DMS153 (cell line): ENCODE measurements at places on chromosomes 2 and 18.

- DNase-seq = peak; percentile 80
Measured at GRCh38 chr2:14288016-14288415, 344.5 kb upstream of the LRATD1 start.

DNA sequence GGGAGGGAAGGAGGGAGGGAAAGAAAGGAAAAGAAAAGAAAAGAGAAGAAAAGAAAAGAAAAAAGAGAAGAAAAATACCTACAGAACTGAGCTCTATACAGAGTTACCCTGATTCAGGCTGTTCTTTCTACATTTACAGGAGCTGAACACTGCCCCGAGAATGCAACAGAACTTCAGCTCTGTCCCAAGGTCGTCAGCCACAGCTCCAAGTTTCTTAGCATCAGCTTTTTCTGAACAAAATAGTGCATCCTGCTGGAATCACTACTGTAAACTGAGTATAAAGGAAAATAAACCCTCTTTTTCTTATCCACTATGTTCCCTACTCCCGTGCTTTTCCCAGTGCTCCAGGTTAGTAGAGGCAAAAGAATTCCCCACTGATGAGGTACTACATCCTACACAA, 4.7 kb upstream of the PPP4R1 start:
- no peak for DNase-seq

GRCh38 chr2:181790716-181791649, 100.5 kb upstream of the ITPRID2 start:
- DNase-seq = no peak

GRCh38 chr18:49447810-49448745, 12.4 kb downstream of the DYM start:
- peak; percentile 38 for DNase-seq

- no peak for DNase-seq
Measured at GRCh38 chr2:208130712-208131110, 1.1 kb upstream of the CRYGC start.

DNA sequence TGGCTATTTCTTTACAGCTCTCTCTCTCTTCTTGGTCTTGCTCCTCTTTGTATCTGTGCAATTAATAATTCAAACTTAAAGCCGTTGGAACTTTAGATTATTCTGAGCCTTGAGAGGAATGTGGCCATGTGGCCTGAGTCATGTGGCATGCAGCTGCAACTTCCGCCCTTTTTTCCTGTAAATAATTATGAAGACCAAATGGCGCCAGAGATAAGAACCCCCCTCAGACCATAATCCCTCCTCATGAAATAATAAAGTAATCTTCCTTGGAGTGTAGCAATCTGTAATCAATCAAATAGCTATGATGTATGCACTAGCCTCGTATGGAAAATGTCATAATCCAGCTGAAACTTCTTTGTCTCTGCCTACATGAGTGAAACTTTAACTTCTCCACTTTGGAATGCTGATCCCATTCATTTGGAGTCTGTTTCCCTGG, 13.5 kb upstream of the TWSG1 start:
- DNase-seq = no peak

DNA sequence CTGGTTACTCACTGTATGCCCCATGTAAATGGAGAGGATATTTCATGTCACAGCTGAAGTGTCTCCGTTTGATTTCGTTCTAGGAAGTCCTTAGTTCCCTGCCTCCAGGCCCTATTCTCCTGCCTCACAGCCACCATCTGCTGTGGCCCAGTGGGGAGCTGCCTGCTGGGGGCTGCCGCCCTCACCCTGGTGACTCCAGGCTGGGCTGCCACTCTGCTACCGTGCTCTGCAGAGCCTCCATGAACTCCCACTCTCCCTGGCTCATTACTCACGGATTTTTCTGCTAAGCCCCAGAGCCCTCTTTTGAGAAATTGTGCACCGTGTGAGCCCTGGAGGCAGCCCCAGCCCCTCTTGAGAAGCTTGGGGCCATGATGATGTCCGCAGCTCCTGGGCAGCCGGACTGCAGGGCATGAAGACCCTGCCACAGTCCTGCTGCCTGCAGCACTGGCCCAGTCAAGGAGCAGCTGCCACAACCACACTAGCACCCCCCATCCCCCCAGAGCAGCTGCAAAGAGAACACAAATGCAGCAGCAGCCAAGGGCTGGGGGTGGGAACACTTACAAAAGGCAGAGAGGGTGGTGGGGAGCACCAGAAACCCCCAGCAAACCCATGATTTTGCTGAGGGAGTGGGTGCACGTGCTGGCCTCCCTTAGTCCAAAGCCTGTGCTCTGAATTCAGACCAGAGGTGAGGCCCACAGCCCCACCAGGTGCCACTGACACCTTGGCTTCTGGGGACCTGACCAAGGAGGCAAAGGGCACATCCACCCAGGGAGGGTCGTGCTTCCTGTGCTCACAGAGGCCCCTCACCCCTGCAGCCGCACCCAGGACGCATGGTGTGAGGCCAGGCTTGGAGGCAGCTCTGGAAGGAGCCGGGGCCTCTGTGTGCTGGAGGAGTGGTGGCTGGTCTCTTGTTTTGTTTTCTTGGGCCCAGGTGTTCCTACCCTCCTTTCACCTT, 270.2 kb upstream of the RAB6C start:
- DNase-seq = peak; percentile 3

GRCh38 chr2:181484851-181485637, 27.9 kb downstream of the ITGA4 start:
- no peak for DNase-seq

GRCh38 chr2:84160453-84160852, 298.6 kb downstream of the SUCLG1 start:
- DNase-seq = peak; percentile 95

DNA sequence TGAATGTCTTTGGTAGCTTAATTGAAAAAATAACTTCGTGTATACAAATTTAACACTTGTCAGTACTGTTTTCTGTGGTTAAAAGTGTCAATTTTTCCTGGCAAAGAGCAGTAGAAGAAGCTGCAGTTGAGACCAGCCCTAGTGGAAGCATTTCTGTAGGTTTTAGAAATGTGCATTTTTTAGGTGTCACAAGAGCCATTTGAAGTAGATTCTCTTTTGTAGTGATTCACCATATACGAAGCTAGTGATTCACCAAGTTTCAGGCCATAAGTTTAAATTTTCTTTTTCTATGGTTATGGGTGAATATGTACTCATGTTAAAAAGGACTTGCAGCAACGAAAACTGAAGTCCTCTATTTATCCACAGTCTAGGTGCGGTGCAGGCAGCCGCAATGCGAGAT, 4.2 kb downstream of the NABP1 start:
- no peak for DNase-seq

GRCh38 chr2:184304006-184304405, 294.3 kb upstream of the ZNF804A start:
- no peak for DNase-seq

DNA sequence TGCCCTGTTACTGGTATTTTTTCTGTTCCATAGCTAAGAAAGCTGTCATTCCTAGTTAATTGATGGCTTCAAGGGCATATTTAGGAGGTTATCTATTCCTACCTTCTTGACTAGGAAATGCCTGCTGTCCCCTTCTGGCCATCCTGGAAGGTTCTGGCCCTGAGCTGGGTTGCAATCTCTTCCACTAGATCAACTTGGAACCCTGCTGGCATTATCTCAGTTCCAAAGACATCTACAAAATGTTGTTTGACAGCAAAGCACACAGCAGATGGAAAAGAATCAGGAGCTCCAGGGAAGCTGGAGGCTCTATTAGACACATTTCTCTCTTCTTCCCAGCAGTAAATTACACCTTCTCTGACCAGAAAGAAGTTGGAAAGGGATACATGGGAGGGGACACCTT, 192.1 kb downstream of the ARHGAP28 start:
- DNase-seq = no peak

- DNase-seq = no peak
Measured at GRCh38 chr18:51398104-51398503, 200.6 kb upstream of the MEX3C start.

DNA sequence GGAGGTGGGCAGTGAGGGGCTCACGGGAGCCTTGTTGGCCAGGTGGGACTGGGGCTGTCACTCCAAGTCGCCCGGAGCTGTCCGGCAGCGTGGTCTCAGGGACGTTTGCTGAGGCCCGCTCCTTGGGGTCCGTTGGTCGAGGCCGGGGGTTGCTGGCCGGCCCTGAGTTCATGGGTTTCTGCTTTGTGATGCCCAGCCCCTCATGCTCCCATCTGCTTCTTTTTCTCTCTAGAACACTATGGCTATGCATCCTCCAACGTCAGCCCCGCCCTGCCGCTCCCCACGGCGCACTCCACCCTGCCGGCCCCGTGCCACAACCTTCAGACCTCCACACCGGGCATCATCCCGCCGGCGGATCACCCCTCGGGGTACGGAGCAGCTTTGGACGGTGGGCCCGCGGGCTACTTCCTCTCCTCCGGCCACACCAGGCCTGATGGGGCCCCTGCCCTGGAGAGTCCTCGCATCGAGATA, 14.5 kb downstream of the NFATC1 start:
- DNase-seq = no peak

GRCh38 chr2:222353993-222354392, 55.2 kb upstream of the PAX3 start:
- DNase-seq = peak; percentile 31

DNA sequence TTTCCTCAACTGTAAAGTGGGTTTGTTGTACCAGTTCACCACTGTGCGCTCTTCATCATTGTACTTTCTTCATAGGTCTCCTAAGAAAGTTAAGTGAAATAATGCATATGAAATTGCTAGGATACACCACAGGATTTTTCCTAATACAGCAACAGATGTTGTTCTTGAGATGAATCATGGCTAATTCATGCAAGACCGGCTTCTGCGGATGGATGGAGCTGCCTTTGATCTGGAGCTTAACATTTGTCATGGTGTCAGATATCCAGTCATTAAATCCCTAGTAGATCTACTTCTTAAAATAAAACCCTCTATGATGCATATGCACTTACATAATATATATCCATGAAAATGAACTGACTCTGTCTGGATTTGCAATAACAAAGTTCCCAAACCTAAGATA, 114.1 kb downstream of the COL6A3 start:
- no peak for DNase-seq

- DNase-seq = no peak
Measured at GRCh38 chr2:121219866-121220265, 65.1 kb downstream of the TFCP2L1 start.

GRCh38 chr18:74013955-74014354, 133.7 kb downstream of the FBXO15 start:
- no peak for DNase-seq
